ENCODE measurements at places on chromosomes 2 and 18. TPM values are rescaled to one million over a fixed set of nuclear protein-coding genes. Genes with fewer than 3 reads are reported as not detected.

GRCh38 chr2:237669283-237669627 lies 41.9 kb downstream of the LRRFIP1 start:
- DNase-seq = no peak

Gene C1QL2
- polyA plus RNA-seq = not detected

GRCh38 chr2:162254236-162254871 lies 11.1 kb upstream of the FAP start:
- DNase-seq = no peak

DNA sequence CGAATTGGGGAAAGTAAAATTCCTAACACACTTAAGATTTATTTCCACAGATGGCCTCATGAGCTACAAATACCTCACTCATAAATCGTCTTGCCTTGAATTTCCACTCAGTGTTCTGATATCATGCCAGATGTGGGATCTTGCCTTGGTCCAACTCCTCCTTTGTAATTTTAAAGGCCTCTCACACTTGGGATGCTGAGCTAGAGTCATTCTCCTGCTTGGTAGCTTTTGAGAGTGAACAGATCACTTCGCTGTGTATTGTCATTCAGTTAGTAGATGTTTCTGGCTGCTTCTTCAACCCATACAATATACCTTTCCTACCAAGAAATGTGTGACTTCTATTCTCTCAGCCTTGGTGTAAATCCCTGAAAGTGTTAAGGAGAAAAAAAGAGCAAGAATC lies 309.2 kb downstream of the NRXN1 start:
- no peak for DNase-seq

DNA sequence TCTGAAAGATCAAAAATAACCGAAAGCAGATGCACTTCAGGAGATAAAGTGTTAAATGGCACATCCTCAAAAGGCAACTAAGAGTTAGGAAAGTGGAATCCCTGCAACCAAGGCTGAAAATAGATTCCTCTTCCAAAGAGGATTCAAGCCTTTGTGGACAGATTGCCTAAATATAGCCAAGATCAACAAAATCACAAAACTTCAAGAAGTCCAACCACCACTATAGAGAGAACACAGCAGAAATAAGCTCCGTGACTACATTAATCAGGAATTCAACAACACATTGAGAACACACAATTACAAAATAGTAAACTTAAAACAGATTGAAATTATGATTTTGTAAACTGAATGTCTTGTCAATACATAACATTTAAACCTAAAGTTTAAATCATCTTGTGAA lies 165.7 kb downstream of the LNPK start:
- DNase-seq = no peak
